ENCODE measurements at places on chromosomes 6 and 20.
A peak's percentile ranks its signal among the peaks of the same experiment; 100 is the strongest.

DNA sequence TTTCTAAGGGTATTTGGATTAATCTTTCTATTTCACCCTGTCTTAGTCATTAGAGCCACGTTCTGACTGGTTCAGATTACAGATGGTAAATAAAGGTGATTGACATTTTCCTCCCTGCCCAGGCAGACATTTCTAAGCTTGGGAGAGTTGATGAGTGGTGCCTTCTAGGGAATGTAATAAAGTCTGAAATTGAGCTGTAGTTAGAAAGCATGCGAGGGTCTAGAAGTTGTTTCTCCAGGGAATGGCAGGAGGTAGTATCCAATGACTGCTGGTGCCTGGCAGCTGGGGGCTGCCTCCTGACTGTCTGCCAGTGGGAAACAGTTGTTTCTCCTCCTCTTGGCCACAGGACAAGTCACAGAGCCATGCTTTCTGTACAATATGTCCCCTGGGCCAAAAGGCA, 14.6 kb downstream of the EDN3 start:
- DNase-seq: no peak

DNA sequence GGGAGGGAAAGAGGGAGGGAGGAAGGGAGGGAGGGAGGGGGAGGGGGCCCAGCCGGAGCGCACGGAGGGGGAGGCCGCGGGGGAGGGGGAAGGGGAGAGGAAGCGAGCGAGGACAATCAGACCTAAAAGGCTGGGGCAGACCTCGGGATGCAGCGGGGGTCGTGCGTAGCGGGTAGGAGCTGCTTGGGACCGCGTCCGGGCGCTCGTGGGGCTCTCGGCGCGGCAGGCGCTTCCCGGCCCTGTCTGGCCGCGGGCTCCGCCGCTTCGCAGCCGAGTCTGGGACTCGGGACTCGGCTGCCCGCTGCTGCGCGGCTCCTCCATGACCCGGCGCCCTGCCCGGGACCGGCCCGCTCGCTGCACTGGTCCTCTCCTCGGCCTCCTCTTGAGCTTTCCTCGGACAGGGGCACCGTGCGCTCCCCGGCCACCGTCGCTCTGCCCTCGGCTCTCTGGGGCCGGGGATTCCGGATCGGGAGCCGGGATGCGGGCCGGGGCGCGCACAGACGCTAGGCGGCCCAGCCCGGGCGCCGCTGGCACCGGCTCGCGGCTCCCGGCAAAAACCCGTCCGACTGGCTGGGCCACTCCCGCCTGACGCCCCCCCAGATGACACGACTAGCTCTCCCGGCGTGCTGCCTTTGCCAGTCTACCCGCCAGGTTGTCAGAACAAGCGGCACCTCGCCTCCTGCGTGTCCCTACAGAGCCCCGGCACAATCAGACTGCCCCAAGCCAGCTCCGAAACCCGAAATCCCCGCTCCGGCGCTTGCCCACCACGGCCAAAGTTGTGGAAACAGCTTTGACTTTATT, 2.2 kb downstream of the TFAP2A start:
- DNase-seq: peak; percentile 86

- no peak for DNase-seq
Observed at GRCh38 chr6:125013938-125014660, 51.9 kb downstream of the RNF217 start.

DNA sequence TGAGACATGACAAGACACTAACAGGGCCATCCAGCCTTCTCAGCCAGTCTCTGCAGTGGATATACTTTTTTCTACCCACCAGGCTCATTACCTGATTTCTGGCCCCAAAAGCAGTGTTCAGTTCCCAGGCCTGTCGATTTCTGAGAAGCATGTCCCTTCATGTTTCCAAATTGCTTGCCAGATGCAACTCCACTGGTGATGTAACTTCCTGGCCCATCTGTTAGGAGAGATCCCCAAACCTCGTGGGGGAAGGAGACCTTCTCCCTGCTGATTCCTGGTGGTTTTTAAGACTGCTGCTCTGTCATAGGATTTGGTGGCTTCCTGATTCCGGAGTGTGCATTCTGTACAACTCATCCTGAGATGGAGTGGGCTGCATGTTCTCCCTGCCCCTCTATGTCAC, 31.6 kb upstream of the MRPS10 start:
- DNase-seq: no peak

DNA sequence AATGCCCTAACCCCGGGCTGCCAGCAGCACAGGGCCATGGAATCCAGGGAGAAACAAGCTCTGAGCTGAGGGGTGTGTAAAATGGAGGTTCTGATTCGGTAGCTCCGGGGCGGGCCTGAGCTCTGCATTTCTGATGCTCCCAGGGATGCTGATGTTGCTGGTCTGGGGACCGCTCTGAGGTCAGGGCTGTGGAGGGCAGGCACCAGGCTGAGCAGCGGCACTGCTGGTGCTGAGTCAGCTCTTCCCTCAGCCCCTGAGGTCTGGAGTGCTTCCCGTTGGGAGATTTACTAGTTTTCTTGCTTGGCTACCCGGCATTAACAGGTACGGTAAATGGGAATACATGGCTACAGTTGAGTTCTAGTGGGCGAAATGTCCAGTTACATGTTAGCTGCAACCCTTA, 18.6 kb upstream of the CST3 start:
- DNase-seq: no peak

- DNase-seq: no peak
Observed at GRCh38 chr6:138724015-138724414, 49.6 kb upstream of the CCDC28A start.

DNA sequence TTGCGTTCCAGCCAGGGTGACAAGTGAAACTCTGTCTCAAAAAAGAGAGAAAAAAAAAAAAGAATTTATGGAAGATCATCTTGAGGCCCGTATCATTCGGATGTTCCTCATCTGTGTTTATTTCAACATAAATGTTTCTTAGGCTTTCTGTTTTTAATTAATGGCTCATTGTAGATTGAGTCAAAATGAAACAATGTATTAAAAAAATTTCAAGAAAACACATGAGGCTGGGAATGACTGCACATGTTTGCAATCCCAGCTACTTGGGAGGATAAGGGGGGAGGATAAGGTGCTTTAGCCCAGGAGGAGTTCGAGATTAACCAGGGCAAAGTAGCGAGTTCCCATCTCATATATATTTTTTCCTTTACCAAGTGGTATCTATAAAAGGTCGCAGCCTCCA, 47.3 kb downstream of the ITCH start:
- no peak for DNase-seq

DNA sequence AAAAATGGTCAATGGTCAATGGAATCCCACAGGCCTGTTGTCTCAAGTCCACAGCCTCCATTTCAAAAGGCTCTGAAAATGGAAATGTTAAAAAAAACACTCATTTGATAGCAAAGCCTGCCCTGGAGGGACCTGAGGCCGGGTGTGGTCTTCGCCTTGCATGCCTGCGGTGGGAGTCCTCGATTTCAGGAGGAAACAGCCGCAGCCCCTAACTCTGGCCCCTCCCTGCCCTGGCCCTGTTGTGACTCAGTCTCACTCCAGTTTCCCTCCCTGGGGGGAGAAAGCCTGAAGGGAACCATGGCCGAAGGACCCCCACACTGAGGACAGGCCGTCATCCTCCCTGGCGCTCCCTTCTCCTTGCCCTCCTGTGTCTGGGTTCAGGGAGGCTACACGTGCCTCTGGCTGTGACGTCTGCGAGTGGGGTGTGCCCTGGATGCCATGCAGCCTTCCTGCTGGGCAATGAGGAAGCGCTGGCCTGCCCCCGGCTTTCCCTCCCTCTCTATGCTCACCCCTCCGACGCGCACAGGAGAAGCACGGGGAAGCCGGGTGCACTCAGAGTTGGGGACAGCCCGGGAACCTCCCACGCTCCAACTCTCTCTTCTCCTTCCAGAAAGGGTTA, 9.2 kb downstream of the BHLHE23 start:
- no peak for DNase-seq

DNA sequence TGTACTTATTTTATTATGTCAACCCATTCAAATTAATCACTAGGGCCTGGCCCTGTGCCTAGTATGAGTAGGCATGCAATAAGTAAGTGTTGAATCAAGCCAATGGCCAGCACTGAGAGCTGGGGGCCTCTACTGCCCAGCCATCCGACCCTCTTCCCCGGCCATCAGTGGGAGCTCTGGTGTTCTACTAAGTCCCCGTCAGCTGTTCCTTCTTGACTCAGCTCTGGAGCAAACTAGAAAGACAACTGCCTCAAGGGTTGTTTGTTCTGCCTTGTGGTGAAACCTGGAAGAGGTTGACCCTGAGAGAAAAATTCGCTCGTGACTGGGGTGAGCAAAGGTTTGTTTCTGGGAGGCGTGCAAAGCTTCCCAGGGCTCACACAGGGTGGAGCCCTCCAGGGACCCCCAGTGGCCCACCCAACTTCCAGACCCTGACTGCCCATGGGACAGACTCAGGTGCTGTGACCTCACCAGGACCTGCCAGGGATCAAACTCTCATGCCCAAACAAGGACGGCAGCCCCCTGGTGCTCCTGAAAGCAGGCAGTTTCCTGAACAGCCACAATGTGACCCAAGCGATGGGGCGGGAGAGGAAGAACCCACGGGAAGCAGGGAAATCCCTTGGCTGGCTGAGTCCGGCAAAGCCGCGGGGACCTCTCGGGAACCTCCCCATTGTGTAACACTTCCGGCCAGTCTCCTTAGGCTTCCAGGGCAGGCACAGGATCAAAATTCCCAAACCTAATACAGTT, 50.4 kb downstream of the BANF2 start:
- no peak for DNase-seq

GRCh38 chr20:57998276-57998675, 230.2 kb downstream of the ANKRD60 start:
- no peak for DNase-seq

GRCh38 chr6:72890671-72891070, 268.8 kb downstream of the KCNQ5 start:
- no peak for DNase-seq

DNA sequence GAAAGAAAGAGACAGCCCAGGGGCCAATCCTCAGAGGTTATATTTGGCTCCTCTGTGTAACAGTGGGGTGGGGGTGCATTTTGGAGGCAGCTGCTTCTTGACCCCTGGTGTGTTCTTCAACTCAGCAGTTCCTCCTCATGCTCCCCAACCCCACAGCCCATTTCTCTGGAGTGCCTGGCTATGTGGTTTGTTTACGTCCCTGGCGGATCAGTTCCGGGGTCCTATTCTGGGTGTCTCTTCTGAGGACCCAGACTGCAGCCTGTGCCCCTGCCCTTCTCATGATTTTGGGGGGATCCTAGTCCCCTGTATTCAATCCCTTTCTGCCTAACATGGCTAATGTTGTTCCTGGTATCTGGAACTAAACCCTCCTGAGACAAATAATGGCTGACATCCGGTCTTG, 70.5 kb upstream of the SULF2 start:
- DNase-seq: no peak

- no peak for DNase-seq
Observed at GRCh38 chr20:39894067-39894466, 795.0 kb downstream of the MAFB start.

- no peak for DNase-seq
Observed at GRCh38 chr6:6723921-6724538, 135.5 kb downstream of the LY86 start.

DNA sequence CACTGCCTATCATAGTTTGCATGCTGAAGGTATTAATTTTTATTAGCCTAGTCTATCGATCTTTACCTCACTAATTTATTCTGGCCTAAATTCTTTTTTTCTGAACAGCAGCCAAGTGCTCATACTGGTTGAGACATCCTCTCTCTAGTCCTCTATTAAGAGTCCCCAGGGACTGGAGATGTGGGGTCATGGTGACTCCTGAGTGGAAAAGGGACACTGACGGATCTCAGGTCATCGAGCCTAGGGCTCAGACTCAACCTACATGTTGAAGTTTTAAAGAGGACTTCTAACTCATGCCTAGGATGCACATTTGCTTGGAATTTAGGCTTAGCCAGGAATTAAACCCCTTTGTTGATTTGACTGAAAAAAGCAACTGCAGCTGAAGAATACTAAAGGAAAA, 378.1 kb downstream of the BTBD9 start:
- DNase-seq: no peak

DNA sequence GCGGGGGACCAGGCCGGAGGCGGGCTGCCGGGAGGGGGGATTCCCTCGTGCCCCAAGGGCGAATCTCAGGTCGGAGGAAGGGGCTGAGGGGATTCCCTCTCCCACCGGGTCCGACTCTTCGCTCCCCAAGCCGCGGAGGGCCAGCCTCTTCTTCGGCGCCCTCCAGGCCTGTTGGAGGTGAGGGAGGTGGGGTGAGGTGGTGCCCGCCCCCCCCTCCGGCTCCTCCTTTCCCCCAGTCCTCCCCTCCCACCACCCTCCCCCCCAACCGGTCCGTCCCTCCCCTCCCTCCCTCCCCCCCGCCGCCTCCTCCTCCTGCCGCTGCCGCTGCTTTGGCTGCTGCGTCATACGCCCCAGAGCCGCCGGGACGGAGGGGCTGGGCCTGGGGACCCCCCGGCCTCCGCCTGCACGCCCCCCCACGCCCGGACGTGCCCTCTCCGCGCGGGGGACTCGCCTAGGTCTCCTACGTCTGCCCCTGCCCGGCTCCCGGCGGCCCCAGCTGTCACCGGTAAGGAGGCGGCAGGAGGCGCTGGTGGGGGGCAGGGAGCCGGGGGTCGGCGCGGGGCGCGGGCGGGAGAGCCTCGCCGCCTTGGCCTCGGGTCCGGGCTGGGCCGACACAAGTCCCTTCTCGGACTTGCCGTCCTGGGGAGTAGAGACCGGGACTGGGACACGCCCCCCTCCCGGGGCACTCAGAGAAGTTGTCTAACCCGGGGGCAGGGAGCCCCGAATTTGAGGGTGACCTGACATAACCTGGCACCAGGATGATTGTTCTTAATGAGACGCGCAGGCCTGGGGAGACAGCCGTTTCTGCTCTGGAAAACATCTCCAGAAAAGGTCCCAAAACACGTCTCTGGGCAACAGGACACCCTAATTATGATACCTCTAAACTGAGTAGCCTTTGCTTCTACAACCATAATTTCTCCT, at the start of gene PHF1:
Gene PHF1, plus strand, starts transcription at position 304 of the 921 bp plus-strand sequence. CDS start 1,250 bp downstream, outside the sequence.
- peak; percentile 67 for DNase-seq

- DNase-seq: no peak
Observed at GRCh38 chr6:105882828-105883227, 203.3 kb upstream of the PRDM1 start.

DNA sequence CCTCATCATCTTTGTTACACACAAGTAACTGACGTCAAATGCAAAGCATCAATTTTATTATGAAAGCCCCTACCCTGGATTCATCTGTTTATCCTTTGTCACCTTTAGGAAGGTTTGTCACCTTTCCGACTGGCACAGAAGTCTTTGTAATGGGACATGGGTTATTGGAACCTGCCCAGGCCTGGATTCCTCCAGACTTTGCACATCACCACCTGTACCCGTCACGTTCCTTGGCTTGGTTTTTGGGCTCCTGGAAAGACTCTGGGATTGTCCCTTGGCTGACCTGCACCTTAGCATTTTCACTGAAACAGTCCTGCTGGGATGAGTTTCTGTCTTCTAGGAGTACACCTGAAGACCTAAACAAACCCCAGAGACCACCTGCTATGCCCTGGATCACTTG, 15.4 kb upstream of the ARHGAP18 start:
- no peak for DNase-seq

DNA sequence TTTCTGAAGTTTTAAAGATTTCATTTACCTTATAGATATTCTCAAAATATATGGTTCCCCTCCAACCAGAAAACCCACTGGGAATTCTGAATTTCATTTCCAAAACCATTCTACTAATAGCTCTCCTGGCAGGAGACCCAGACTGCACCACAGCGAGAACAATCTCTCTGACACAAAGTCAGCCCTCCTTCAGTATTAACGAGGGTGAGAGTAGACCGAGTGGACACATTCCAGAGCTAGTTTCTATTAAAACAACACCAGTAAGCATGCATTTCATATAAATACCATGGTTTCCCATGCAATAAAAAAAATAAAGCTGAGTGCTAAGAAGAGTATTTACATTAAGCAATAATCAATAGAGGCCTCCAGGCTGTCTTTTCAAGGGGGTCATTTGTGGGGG, 899.6 kb upstream of the SLC35B3 start:
- no peak for DNase-seq
